CD14-positive monocyte (primary cell): ENCODE measurements at places on chromosomes 5 and 9. TPM values are rescaled to one million over a fixed set of nuclear protein-coding genes. Genes with fewer than 3 reads are reported as not detected.

The SPINK4 gene
- not detected for polyA plus RNA-seq

GRCh38 chr5:174335682-174336364 lies 290.3 kb downstream of the NSG2 start:
- H3K27me3 ChIP-seq = peaks cover 16% of the 10 kb centered on the region
- no peaks in the 10 kb centered on the region for H3K36me3 ChIP-seq
- no peaks in the 10 kb centered on the region for H3K4me1 ChIP-seq
- H3K4me3 ChIP-seq = no peak overlapping the region

DNA sequence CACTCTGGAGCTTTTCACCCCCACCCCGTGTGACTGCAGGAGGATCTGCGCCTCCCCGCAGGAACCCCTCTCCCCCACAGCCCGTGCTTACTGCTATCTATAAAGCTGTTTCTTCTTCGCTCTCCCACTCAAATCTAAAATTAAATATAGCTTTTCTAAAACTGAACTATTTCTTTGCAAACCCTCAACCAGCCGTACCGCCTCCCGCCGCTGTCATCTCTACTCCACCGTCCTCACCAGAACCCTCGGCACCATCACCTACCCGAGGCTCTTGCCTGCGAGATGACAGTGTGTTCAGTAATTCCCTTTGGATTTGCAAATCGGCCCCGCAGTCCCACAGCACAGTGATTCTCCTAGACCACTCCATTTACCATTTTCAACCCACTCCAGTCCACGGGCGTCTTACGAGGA lies 13.6 kb downstream of the LPCAT1 start:
- peaks cover 47% of the 10 kb centered on the region for H3K4me1 ChIP-seq
- H3K27ac ChIP-seq = no peak overlapping the region
- no peak for DNase-seq
- peaks cover 30% of the 10 kb centered on the region for H3K36me3 ChIP-seq
- H3K4me3 ChIP-seq = no peak overlapping the region

The SPACA9 gene
- 0.95 TPM for polyA plus RNA-seq

The RPP25L gene
- 20.1 and 31.7 TPM in 2 replicates for polyA plus RNA-seq

The STC2 gene
- not detected in 2 replicates for polyA plus RNA-seq

The GMCL2 gene
- not detected for polyA plus RNA-seq
